ENCODE measurements at places on chromosomes 1 and 21.

- DNase-seq = no peak
Observed at GRCh38 chr1:240155605-240156004, 63.9 kb downstream of the FMN2 start.

DNA sequence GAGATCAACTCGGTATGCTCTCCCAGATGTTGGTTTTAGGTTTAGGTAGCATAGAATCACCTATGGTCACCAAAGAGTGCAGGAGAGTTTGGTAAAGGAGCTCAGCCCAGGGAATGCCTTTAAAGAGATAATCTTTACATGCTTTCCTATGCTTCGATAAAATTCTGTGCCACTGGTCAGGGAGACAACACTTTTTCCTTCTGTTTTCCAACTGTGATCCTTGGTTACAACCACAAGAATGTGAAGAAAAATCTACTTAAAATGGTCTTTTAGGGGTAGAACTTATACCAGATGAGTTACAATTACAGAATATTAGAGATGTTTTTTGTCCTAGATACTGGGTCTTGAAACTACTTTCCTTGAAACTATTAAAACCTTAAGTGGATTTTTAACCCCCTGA is 895.6 kb downstream of the TTLL7 start:
- DNase-seq = no peak

DNA sequence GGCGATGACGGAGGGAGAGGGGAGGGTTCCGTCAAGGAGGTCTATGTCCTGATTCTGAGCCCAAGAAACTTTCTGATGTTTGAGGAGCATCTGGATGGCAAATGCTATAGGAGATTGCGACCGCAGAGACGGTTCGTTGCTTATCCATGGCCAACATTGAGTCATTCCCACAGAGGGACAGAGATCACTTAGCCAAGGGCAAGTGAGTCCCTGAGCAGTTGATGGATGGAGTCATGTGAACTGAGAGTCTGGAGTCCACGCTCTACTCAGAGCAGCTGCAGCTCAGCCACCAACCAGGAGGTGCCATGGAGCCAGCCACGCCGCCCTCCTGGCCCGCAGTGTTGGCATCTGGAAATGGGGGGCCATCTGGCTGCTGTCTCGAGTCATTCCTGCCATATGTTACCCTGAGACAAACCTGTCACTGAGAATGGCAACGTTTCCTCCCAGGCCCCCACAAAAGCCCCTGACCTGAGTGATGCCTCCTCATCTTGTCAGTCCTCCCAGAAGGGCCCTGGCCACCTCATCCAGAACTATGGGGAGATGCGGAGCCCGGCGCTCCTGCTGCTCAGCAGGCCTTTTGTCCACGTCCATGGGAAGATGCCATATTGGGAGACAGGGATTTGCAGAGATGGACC is 58.6 kb downstream of the ATP5PO start:
- no peak for DNase-seq

- no peak for DNase-seq
Observed at GRCh38 chr1:107590900-107591622, 373.9 kb downstream of the VAV3 start.

DNA sequence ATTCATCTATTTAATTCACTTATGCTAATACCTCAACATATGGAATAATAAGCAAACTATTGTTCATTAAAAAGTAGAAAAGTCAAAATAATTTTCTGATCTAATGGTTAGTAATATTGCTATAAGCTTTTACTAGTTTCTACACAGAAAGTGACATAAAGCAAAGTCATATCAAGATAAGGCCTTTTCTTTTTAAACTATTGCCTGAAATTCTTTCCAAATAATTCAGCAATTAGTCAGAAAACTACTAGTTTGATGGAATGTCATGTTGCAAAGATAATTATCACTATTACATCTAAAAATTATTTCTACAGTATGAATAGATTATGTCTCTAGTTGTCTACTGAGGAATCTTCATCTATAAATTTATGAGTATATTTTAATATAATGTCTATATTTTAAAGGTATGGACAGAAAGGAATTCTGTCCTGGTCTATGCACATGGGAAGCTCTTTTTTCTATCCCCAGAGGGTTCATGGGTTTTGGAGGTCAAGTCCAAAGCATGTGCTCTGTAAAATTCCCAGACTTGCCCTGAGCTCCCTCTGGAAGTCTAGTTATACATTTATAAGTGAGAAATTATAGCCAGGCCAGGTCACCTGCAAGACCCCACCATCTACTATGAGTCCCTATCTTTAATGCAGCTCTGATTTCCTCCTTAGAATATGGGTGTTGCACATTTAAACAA is 84.6 kb upstream of the DPYD start:
- no peak for DNase-seq

DNA sequence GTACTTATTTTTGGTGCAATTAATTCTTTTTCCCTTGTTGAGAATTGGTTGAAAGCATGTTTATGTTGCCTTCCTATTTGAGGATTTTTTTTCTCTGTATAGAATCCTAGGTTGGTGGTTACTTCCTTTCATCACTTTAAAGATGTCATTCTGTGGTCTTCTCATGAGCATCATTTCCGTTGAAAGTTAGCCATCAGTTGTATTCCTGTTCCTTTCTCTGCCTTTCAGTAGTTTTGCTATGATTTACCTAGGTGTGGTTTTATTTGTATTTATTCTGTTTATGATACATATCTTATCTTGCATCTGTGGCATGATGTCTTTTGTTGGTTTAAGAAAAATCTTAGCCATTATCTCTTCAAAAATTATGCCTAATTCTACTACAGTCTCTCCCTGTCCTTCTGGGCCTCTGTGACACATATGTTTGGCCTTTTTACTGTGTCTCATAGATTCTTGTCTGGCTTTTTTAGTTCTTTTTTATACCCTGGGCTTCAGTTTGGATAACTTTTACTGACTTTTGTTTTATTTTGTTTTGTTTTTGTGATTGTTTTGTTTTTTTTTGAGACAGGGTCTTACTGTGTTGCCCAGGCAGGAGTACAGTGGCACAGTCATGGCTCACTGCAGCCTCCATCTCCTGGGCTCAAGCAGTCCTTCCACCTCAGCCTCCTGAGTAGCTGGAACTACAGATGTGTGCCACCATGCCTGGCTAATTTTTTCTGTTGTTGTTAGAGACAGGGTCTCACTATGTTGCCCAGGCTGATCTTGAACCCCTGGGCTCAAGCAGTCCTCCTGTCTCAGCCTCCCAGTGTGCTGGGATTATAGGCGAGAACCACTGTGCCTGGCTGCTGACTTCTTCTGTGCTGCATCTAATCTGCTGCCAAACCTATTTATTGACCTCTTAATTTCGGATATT is 24.1 kb downstream of the PTGFRN start:
- no peak for DNase-seq

Measured in activated T-helper 9 cell treated with anti-CD3 and anti-CD28 coated beads, Interleukin-2, amount 50 U/mL, for 16 hours (primary cell).